HT1080 (cell line): ENCODE measurements at places on chromosomes 7 and 10. TPM values are rescaled to one million over a fixed set of nuclear protein-coding genes. Genes with fewer than 3 reads are reported as not detected.

Gene EBF3
- not detected in 2 replicates for total RNA-seq

Gene CPN1
- total RNA-seq, result not detected in 2 replicates

Gene ZNF107
- total RNA-seq, result 2.5 and 3.4 TPM in 2 replicates

Gene ACBD7
- 0.27 and 0.39 TPM in 2 replicates for total RNA-seq

DNA sequence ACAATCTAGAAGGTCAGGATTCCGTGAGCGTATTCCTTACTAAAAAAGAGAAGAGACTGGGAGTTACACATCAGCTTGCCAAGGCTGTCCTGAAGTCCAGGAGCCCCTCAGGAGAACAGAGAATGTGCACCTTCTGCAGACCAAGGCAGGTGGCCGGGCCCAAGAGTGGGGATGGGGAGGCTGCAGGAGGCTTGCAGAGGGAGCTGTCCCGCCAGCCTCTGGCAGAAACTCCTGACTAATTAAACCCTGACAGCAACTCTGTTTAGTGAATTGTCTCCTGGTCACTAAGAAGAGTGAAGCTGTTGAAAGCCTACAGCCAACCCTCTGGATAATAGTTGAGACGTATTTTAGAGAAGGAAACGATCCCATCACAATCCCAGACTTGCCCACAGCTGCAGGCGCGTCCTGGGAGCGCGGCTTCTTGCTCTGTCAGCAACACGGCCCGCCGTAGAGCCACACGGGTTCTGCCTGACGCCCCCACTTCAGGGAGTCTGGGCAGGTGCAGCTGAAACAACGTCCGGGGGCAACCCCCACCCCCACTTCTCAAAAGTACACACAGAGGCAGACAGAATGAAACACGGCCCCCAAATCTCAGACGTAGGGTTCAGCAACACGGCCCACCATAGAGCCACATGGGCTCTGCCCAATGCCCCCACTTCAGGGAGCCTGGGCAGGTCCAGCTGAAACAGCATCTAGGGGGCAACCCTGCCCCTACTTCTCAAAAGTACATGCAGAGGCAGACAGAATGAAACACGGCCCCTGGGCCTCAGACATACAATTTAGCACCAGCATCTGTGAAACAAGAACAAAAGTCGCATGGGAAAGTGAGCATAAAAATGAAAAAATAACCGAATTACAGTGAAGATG is 45.2 kb downstream of the DIP2C start:
- DNase-seq, result no peak

GRCh38 chr7:98984126-98984525 is 105.8 kb downstream of the TRRAP start:
- DNase-seq, result no peak

Gene LRIT1
- total RNA-seq, result not detected in 2 replicates

- no peak for DNase-seq
These were observed 827 bp upstream of the FASTK start for GRCh38 chr7:151081170-151082101.

DNA sequence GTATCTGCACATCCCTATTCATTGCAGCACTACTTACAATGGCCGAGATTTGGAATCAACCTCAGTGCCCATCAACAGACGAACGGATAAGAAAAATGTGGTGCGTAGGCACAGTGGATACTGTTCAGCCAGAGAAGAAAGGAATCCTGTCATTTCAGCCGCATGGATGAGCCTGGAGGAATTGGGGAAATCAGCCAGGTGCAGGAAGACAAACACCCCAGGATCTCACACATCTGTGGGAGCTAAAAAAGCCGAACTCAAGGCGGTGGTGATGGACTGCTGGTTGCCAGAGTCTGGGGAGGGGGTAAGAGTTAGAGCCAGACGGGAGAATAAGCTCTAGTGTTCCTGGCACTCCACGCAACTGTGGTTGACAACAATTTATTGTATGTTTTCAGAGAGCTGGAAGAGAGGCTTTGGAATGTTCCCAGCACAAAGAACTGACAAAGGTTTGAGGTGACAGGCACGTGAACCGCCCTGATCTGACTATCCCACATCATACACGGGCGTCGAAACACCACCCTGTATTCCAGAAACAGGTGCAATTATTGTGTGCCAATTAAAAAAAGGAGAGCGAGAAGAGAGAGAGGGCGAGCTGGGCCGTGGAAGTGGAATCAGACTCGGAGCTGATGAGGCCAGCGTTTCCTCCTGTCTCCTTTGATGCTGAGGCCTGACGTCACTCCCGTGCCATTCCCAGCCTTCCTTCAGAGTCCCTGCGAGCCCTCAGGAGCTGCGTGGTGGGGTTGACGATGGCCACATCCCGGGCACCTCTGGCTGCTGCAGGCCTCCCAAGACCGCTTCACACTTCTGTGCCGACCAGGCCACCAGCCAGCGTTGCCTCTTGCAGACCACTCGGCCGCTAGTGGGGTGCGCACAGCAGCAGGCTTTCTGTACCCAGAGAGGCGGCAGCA is 189.5 kb downstream of the DNAJB6 start:
- DNase-seq, result no peak

GRCh38 chr10:131127610-131128009 is 183.9 kb downstream of the TCERG1L start:
- DNase-seq, result no peak

DNA sequence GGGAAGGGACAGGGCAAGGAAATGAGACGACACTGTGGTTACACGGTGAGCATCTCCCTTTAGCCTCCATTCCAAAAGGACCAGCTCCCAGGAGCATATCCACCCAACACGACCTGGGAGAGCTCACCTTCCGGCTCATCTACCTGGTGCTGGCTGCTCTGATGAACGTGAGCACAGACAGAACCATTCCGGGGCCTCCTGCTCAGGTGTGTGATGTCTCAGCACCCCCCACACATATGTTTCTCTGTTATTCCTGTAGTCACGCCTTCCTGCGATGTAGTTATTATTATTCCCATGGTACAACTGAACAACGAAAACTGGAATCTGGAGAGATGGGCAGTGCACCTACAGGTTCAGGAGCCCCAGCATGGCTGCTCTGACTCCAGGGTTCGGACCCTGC is 20.5 kb upstream of the GPR26 start:
- DNase-seq, result no peak

Gene CALCR
- total RNA-seq, result not detected in 2 replicates

GRCh38 chr10:1117651-1118050 is 61.5 kb downstream of the WDR37 start:
- DNase-seq, result no peak

GRCh38 chr7:142796501-142797390 is 26.0 kb downstream of the PRSS2 start:
- no peak for DNase-seq

Gene TMEM72
- total RNA-seq, result not detected in 2 replicates
